ENCODE measurements at places on chromosomes 11 and 22. TPM values are rescaled to one million over a fixed set of nuclear protein-coding genes. Genes with fewer than 3 reads are reported as not detected.
A peak's percentile ranks its signal among the peaks of the same experiment; 100 is the strongest.

The FGF19 gene
- not detected for total RNA-seq

The MPZL3 gene
- 3.2 TPM for total RNA-seq

DNA sequence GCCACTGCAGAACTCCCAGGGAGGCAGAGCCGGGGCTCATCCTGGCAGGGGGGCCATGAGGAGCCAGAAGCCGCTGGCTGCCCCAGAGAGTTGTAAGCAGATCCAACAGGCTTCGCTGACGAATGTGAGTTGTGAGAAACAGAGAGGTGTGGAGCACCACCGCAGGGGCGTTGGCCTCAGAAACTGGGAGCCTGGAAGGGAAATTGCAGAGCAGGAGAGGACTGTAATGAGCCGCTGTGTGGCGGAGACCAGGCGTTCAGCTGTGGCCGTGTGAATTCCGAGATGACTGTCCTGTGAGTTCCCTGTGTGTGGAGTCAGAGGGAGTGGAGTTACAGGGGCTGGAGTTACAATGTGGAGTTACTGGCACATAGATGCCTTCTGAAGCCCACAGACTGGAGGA lies 27.7 kb upstream of the ETS1 start:
- no peak overlapping the region for H3K4me3 ChIP-seq
- DNase-seq = no peak
- H3K27me3 ChIP-seq = no peaks in the 10 kb centered on the region
- no peak overlapping the region for H3K27ac ChIP-seq

GRCh38 chr11:11010624-11011127 lies 152.8 kb upstream of the ZBED5 start:
- no peak overlapping the region for H3K27ac ChIP-seq
- no peak for DNase-seq
- H3K36me3 ChIP-seq = no peaks in the 10 kb centered on the region
- peak overlapping the region; percentile 45 for H3K4me3 ChIP-seq
- H3K4me1 ChIP-seq = no peaks in the 10 kb centered on the region

- H3K27me3 ChIP-seq = no peaks in the 10 kb centered on the region
- H3K27ac ChIP-seq = peak overlapping the region; percentile 95
- no peak for DNase-seq
- H3K36me3 ChIP-seq = no peaks in the 10 kb centered on the region
- H3K4me3 ChIP-seq = peak overlapping the region; percentile 73
These were observed 4.9 kb downstream of the APOL3 start for GRCh38 chr22:36155702-36156101.

The ANKK1 gene
- 0.68 TPM for total RNA-seq

The SLC22A6 gene
- not detected for total RNA-seq

The WNT7B gene
- total RNA-seq = not detected

The NTM gene
- total RNA-seq = not detected

- H3K4me3 ChIP-seq = no peak overlapping the region
- no peaks in the 10 kb centered on the region for H3K36me3 ChIP-seq
- peaks cover 32% of the 10 kb centered on the region for H3K4me1 ChIP-seq
- no peak overlapping the region for H3K27ac ChIP-seq
- H3K27me3 ChIP-seq = no peaks in the 10 kb centered on the region
- no peak for DNase-seq
These were observed 177.4 kb downstream of the SBF2 start for GRCh38 chr11:10116588-10116987.

- no peak overlapping the region for H3K4me3 ChIP-seq
- H3K4me1 ChIP-seq = no peaks in the 10 kb centered on the region
- H3K27me3 ChIP-seq = no peaks in the 10 kb centered on the region
- H3K36me3 ChIP-seq = no peaks in the 10 kb centered on the region
- no peak overlapping the region for H3K27ac ChIP-seq
These were observed 17.3 kb upstream of the EIF3D start for GRCh38 chr22:36546092-36546804.

DNA sequence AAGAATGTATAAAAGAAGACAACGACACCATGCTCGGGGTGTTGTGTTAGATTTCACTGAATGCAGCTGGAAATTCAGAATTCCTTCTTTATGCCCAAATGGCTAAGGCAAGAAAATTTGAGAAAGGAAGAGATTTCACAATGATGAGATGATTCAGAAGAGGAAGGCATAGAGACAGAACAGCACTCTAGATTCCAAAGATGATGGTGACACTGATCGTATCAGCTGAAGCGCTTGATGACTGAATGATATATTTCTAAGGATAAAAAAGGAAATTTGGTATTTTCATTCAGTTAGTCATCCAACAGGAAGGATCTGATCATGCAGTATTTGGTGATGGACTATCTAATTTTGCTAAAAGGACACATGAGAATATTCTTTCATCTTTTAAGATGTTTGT lies 189.2 kb downstream of the EFCAB6 start:
- H3K27ac ChIP-seq = no peak overlapping the region
- no peak overlapping the region for H3K4me3 ChIP-seq
- no peaks in the 10 kb centered on the region for H3K36me3 ChIP-seq
- H3K27me3 ChIP-seq = no peaks in the 10 kb centered on the region

All from thoracic aorta (tissue), 2 donors.